DMS53 (cell line): ENCODE measurements at places on chromosomes 13 and 19.

GRCh38 chr13:94660695-94661326, 51.5 kb downstream of the SOX21 start:
- peak; percentile 54 for DNase-seq

DNA sequence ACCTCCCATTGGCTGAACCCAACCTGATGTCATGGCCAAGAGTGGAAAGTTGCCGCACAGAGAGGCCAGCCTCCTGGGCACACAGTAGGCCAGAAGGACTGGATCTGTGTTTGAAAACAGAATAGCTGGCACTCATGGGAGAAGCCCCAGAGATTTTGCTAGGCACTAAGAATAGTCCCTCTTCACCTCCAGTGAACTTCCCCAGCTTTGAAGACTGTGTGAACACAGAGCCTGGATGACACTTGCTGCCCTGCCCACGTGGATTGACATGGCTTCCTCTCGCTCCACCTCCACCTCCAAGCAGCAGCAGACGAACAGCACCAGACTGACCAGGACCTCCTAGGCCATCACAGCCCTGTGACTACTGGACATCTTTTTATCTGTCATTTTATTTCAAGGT, 37.9 kb upstream of the KL start:
- DNase-seq = no peak

- DNase-seq = peak; percentile 54
Measured at GRCh38 chr13:27172495-27172842, 858 bp upstream of the USP12 start.

DNA sequence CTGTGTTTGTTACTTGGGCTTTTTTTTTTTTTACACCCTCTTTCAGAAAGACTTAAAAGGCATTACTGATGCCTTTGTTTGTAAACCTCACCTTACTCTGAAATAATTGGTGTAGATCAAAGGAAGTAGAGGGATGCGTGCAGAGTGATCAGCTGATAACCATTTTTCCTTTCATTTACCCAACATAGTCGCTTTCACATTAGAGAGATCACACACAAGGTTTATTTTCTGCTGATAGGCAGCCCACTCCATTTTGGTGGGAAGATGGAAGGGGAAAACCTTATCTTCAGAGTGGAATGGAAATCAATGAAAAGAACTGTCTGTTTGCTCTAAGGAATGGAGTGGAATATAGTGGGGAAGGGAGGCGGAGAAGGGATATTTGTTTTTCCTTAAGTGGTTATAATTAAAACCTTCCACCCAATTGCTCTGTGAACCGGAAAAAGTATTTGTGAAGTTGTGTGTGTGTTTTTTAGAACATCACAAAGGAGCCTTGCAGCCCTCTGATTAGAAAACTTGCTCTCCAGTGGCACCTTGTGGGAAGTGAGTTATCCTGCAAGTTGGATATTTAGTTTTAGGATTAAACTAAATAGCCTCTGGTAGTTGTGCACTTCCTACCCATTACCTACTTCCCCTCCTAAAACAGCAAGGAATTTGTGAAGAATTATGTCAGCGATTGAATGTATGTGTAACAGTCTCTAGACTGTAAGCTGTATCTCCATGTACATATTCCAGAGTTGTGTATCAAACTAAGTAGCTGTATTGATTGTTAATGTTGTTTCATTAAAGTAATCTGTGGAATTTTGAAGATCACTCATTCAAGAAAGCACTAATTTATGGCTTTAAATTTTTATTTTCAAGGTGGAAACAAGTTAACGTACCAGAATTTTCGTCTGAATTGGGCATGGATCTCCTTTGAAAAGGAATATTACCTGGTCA, 76.8 kb downstream of the FREM2 start:
- peak; percentile 80 for DNase-seq

DNA sequence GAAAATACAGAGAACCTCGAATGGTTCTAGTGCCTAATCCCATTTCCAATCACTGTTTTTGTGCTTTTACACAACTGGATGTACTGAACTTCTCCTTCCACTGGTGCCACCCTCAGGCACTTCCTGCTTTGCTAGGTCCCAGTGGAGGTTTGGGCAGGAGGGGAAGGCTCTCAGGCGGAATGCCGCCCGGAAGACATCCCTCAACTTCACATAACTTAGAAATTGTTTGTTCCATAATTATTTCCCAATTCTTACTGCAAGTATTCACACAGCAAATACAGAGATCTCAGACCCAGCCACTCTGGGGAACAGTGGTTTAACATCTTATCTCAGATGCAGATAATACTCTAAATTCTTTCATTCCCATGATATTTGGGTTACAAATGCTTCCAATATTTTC, 195.7 kb upstream of the IPO5 start:
- DNase-seq = no peak

DNA sequence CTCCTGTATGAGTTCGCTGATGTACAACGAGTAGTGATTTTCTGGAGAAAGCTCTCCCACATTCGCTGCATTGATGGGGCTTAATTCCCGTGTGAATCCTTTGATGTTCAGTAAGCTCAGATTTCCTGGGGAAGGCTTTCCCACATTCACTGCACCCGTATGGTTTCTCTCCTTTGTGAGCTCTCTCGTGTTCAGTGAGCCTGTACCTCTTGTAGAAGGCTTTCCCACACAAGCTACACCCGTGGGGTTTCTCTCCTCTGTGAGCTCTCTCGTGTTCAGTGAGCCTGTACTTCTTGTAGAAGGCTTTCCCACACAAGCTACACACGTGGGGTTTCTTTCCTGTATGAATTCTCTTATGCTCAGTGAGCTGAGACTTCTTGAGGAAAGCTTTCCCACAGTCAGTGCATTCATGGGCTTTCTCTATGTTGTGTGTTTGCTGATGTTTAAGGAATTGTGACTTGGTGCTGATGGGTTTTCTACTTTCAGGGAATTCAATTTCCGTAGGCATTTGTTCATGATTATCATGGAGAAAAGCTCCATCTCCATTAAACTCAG, 3.5 kb upstream of the ZNF577 start:
- peak; percentile 8 for DNase-seq

GRCh38 chr13:30818323-30818960, 83.1 kb downstream of the ALOX5AP start:
- DNase-seq = no peak

GRCh38 chr13:29108068-29108786, 288.1 kb downstream of the MTUS2 start:
- no peak for DNase-seq

- DNase-seq = peak; percentile 72
Measured at GRCh38 chr13:113758651-113759524, at the start of gene TMEM255B. Gene TMEM255B (plus strand): TSS chr13:113759226. CDS start chr13:113759270, 44 bp downstream.

- peak; percentile 37 for DNase-seq
Measured at GRCh38 chr13:28313579-28313978, 175.2 kb downstream of the PAN3 start.

- no peak for DNase-seq
Measured at GRCh38 chr13:40911341-40911740, 107.8 kb downstream of the ELF1 start.

GRCh38 chr13:29525757-29526156, 69.7 kb downstream of the SLC7A1 start:
- no peak for DNase-seq

GRCh38 chr19:15025217-15025616, 24.1 kb upstream of the CASP14 start:
- DNase-seq = peak; percentile 17

DNA sequence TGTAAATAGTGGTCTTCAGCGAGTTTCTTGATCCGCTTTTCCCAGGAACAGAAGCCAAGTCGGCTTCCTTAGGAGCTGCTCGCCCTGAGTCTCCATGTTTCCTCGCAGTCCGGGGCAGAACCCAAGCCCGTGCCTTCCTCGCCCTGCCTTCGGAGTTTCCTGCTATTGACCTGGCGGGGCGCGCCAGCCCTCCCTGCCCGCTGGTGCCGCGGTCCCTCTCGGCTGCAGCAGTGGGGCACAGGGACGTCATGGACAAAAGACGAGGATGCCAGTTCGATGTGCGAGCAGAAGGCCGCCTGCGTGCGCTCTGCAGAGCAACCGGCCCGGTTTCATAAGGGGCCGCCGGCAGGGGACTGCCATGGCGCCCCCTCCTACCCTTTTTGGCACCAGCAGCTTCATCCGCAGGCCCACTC, 156.6 kb downstream of the TM9SF2 start:
- DNase-seq = peak; percentile 35

DNA sequence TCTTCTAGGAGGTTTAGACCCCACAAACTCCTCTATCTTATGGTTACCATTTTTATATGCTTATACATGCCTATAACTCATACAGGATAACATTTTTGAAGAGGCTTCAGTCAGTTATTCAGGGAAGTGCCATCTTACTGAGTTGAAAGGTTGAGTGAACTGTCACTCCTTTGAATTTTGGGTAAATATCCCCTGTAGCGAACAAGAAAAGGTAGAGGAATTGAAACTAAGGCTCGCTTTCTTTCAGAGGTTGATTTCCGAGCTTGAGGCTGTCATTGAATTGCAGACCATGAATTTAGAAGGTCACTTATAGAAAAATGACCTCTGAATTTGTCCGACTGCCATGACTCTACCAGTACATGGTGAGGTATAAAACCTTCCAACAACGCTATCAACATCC, 35.1 kb downstream of the MICU2 start:
- no peak for DNase-seq

DNA sequence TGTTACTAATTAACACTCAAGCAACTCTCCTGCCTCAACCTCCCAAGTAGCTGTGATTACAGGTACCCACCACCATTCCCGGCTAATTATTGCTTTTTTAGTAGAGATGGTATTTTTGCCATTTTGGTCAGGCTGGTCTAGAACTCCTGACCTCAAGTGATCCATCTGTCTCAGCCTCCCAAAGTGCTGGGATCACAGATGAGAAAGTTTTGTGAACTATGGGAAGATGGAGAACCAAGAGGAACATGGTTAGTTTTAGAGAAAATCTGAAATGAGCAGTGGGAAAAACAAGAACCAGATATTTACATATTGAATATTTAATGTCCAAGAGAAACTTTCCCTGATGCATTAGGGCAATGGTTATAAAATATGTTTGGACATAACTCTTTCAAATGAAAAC, 863.6 kb upstream of the MIR17HG start:
- DNase-seq = no peak
